ENCODE measurements at places on chromosomes 12 and 14. TPM values are rescaled to one million over a fixed set of nuclear protein-coding genes. Genes with fewer than 3 reads are reported as not detected.
A peak's percentile ranks its signal among the peaks of the same experiment; 100 is the strongest.

GRCh38 chr14:33280646-33281045, 342.0 kb downstream of the NPAS3 start:
- DNase-seq: no peak

DNA sequence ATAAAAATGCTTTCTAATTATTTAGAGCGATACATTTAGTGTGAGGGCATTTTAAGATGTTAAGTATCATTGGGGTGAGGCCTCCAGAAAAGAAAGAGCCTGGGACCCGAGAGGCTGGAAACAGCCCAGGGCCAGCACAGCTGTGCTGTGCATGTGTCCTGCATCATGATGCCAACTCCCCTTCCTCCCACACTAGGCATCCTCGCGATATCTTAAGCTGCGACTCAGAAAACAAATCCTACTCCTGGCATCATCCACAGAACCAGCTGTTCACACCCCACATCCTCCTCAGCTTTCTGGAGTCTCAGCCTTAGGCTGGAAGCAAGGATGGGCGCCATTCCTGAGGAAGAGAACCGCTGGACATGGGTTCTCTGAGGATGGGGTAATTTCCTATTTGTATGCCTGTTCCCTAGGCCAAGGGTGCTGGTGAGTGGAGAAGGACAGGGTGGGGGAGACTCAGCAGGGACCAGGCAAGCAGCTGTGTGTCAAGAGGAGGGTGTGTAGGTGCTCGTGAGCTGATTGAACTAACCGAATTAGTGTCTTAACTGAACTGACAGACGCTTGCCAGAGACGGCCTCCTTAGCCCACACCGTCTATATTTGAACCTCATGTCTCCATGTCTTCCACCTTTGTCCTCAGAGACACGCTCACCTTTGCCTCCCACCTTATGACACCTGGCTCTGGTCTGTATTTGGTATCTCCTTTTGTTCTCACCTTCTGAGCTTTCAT, 15.6 kb upstream of the MCRS1 start:
- DNase-seq: no peak

- DNase-seq: no peak
Measured at GRCh38 chr12:1844223-1844622, 23.9 kb downstream of the LRTM2 start.

DNA sequence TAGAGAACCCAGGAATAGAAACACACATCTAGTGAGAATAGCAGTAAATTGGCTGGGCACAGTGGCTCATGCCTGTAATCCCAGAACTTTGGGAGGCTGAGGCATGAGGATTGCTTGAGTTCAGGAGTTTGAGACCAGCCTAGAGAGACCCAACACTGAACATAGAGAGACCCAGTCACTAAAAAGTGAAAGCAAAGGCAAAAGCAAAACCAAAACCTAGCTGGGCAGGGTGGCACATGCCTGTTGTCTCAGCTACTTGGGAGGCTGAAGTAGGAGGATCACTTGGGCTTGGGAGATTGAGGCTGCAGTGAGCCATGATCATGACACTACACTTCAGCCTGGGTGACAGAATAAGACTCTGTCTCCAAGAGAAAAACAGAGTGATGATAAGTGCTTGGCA, 37.5 kb upstream of the MIS18BP1 start:
- DNase-seq: no peak

- DNase-seq: no peak
Measured at GRCh38 chr12:123843912-123844748, 82.0 kb downstream of the DNAH10 start.

The HOXC4 gene
- total RNA-seq: 0.83 TPM

The IAPP gene
- not detected for total RNA-seq

The SYT10 gene
- total RNA-seq: 0.45 TPM

- DNase-seq: no peak
Measured at GRCh38 chr12:89472508-89472907, 52.1 kb downstream of the GALNT4 start.

The EEF1AKMT3 gene
- 13.2 TPM for total RNA-seq

- peak; percentile 68 for DNase-seq
Measured at GRCh38 chr14:99125113-99125512, 146.9 kb downstream of the BCL11B start.

Measured in esophagus muscularis mucosa (tissue), 4 donors.